Right hindlimb (tissue), 1 donor: ENCODE measurements at places on chromosomes 11 and 22.
A peak's percentile ranks its signal among the peaks of the same experiment; 100 is the strongest.

- no peak for DNase-seq
These were observed 10.4 kb upstream of the ANO1 start for GRCh38 chr11:70067591-70068341.

DNA sequence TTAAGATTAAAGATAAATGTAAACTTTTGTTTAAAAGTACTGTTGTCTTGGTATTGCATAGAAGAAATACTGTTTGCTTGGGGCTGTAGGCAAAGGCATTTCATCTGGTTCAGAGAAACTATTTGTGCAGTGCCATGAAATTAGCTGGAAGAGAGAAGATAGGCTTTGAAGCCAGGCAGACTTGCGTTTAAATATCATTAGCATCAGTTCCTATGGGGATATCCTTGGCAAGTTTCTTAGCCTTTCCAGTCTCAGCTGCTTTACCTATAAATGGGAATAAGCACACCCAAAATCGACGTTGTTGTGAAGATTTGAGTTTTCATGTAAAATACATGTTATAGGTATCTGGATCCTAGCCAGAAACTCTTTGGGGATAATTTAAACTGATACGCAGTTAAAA is 133.9 kb downstream of the FBXO7 start:
- no peak for DNase-seq

DNA sequence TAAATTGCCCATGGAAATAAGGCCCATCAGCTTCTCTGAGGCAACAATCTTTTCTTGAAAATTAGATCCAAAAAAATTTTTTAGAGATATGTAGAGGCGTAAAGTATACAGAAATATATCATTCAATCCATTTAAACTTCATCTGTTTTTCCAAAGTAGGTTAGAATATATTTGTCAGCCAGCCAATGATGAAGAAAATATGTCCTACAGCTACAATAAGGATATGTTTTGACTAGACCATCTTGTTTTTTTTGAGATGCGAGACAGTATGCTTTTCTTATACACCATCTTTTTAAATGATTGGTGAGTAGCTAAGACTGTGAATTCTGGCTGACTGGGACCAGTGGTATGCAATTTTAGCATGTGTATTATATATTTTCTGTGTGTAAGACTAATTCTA is 630.4 kb upstream of the CNTN5 start:
- no peak for DNase-seq

GRCh38 chr11:48029681-48030290 is 49.4 kb downstream of the PTPRJ start:
- no peak for DNase-seq

DNA sequence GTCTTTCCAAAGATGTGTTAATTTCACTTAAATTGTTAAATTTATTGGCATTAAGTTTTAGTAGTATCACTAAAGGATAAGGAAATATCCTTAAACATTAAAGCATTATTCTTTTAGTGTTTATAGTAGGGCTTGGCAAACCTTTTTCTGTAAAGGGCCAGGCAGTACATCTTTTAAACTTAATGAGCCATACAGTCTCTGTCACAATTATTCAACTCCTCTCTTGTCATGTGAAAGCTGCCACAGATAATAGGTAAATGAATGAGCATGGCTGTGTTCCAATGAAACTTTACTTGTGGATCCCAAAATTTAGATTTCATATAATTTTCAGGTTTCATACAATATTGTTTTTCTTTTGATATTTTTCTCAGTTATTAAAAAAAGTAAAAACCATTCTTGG is 268.2 kb upstream of the C11orf87 start:
- no peak for DNase-seq

DNA sequence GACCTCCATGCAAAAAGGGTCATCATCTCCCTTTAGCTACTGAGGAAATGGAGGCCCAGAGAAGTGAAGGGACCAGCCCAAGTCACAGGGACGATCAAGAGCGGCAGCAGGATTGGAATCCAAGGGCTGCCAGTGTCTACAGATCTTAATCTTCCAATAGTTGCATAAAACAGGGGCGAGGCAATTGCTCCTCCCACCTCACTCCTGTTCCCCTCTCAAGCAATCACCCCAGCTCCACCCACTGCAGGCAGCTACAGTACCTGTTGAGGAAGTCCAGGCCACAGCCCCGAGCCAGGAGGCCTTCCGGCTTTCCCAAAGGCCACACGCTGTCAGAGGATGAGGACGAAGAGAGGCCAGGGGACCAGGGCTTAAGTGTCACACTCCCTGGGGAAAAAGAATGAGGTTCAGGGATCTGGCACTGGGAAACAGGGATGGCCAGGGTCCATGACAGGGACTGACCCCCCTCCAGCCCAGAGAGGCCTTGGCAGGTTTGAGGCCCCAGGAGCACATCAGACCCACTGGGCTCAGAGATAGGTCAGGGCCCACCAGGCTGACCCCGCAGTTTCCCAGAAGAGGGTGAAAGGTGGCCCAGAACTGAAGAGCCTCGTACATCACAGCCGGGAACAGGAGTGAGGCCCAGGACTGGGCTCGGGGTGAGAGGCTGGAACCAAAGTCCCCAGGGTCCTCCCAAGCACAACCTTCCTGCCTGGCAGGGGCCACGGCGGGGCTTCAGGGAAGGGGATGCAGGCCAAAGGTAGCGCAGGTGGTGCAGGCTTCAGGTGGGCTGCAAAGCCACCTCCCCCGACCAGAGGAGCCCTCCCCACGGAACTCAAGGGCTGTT is 16.4 kb upstream of the MFNG start:
- DNase-seq: no peak

GRCh38 chr11:128862406-128862805 is 4.7 kb downstream of the KCNJ1 start:
- DNase-seq: no peak

DNA sequence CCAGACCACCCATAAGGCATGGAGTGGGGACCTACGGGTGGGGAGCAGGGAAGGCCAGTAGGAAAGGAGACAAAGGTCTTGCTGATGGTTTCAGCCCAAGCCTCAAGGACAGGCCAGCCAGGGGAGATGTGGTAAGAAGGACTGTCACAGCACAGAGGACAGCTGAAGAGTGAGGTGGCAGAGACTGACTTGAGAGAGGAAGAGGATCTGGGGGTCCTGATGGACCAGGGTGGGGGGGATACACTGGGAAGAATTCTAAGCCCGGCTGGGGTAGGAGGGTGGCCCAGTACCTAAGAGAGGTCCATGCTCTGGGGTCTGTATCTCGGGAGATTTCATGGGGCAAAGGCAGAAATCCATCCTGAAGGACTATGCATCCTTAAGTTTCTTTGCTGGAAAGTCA is 66.1 kb upstream of the THY1 start:
- no peak for DNase-seq

DNA sequence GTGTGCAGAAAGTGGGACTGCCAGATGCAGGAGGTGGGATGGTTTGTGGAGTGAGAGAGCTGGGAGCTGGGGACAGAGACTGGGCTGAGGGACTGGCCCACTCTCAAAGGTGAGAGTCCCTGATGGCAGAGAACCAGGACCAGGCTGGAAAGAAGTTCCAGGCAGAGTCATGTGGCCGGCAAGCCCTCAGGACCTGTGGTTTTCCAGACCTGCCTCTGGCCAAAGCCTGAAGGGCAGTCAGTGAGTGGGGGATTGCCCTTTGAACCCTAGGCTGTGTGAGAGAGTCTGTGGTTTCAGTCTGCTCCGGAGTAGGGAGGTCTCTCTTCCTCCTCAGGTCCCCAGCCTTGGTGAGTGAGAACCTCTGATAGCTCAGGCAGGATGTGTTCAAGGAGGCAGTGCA is 17.0 kb downstream of the KCNC1 start:
- DNase-seq: no peak

- DNase-seq: peak; percentile 22
These were observed 191.0 kb upstream of the LARGE1 start for GRCh38 chr22:34111210-34111824.

- no peak for DNase-seq
These were observed 47.1 kb downstream of the RRP8 start for GRCh38 chr11:6556139-6556949.

DNA sequence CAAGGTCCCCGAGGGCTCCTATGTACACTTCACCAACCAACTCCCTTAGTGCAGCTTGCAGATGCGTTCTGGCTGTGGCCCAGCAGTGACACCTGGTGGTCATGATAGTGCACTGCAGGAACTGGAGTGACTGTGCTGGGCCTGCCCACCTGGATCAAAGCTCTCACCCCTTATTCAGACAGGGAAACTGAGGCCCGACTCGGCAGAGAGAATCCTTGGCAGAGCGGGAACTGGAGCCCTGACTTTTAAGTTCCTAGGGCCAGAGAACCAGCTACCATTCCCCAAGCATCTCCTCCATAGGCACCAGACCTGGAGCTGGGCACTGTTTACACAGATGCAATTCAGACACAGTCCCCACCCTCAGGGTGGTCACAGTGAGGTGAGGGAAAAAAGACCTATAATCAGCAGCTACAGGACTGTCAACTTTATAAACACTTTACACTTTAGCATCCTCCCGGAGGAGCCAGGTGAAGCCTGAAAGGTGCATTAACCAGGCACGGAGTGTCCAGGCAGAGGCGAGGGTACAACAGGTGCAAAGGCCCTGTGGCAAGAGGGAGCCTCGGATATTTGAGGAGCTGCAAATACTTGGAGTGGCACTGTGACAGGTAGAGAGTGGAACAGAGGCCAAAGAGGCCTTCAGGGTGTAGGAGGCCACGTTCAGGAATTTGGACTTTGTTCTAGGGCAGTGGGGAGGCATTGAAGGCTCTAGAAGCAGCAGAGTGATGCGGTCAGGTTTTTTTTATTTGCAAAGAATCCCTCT is 22.0 kb downstream of the RHBDD3 start:
- DNase-seq: peak; percentile 77

GRCh38 chr11:12222055-12222792 is 111.8 kb downstream of the MICAL2 start:
- peak; percentile 81 for DNase-seq

DNA sequence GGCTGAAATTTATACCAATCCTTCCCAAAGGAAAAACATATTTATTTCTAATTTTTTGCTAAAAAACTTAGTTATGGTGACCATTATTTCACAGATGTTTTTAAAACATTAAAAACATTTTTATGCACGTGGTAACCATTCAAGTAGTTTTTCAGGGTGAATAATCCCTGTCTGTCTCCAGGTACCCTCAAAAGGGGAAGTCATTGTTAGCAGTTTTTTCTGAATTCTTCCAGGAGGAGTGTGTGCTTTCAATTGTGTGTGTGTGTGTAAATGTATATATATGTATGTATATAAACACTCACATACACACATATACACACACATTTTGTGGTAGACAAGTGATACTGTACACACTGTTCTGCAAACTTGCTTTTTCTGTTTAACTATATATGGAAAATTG is 43.9 kb downstream of the MIAT start:
- no peak for DNase-seq

DNA sequence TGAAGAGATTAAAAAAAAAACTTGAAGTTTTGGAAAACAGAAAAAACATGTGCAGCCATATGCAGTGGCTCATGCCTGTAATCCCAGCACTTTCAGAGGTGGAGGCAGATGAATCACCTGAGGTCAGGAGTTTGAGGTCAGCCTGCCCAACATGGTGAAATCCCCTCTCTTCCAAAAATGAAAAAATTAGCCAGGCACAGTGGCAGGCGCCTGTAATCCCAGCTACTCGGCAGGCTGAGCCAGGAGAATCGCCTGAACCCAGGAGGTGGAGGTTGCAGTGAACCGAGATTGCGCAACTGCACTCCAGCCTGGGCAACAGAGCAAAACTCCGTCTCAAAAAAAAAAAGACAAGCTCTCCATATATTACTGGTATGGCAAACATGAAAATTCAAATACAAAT is 7.6 kb downstream of the DLG2 start:
- DNase-seq: no peak

DNA sequence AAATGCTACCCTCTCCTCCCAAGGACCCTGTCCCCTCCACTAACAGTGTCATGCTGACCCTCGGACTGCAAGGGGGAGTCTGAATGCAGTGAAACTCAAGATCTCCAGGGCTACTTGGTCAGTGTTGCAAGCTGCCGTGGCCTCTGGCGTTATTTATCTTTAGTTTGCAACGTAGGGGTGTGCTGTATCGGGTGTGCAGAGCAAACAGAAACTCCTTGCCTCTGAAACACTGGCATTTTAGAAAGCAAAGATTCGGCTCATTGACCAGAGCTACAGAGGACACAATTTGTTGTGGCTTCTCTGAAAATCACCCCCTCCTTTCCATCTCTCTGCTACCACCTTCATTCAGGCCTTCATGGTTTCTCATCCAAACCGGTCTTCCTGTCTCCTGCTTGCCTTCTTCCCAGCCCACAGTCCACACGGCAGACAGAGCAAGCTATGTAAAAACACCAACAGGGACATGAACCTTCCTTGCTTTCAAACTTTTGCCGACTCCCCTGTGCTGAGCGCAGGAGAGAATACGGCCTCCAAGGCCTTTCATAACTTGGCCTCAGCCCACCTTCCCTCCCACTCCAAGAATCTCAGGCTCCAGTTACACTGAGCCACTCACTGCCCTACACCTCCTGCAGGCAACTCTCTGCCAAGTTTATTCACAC is 14.9 kb downstream of the FZD4 start:
- DNase-seq: peak; percentile 75

- no peak for DNase-seq
These were observed 19.9 kb upstream of the FAT3 start for GRCh38 chr11:92204731-92205130.

DNA sequence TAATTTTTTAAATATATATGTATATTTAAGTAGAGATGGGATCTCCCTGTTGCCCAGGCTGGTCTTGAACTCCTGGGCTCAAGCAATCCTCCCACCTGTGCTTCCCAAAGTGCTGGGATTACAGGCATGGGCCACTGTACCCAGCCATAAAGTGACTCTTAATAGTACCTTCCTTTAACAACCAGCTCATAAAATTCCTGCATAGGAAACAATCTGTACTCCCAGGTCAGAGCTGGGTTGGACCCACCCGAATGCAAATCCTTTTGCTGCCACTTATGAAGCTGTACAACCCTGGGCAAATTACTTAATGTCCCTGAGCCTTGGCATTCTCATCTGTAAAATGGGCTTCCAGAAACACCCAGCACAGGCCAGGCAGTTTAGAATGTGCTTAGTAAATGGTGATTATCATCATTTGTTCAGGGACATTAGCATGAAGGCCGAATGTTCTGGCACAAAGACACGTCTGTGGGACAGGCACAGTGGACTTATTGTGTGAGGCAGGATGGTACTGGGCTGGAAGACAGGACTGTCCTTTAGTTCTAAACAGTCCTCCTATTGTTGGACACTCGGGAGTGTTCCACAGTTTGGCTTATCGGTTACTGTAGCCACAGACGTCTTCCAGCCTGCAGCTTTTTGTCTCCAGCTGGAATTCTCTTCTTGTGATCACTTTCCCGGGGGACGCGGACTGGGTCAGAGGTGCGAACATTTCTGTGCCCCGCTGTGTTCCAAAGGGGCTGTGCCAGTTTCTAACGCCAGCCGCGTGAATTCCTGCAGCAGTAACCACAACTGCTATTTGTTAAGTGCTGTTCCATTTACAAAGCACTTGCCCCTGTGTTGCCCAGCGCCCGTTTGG is 6.0 kb downstream of the PDXP start:
- DNase-seq: no peak

GRCh38 chr11:77136074-77136473 is 8.0 kb downstream of the MYO7A start:
- DNase-seq: no peak

GRCh38 chr22:31151872-31152271 is 8.1 kb upstream of the RNF185 start:
- no peak for DNase-seq
